ENCODE measurements at places on chromosomes 3 and 15. TPM values are rescaled to one million over a fixed set of nuclear protein-coding genes. Genes with fewer than 3 reads are reported as not detected.

The ZNF106 gene
- total RNA-seq: 50.0 TPM

GRCh38 chr3:190003681-190004123 is 117.0 kb downstream of the P3H2 start:
- DNase-seq: no peak

DNA sequence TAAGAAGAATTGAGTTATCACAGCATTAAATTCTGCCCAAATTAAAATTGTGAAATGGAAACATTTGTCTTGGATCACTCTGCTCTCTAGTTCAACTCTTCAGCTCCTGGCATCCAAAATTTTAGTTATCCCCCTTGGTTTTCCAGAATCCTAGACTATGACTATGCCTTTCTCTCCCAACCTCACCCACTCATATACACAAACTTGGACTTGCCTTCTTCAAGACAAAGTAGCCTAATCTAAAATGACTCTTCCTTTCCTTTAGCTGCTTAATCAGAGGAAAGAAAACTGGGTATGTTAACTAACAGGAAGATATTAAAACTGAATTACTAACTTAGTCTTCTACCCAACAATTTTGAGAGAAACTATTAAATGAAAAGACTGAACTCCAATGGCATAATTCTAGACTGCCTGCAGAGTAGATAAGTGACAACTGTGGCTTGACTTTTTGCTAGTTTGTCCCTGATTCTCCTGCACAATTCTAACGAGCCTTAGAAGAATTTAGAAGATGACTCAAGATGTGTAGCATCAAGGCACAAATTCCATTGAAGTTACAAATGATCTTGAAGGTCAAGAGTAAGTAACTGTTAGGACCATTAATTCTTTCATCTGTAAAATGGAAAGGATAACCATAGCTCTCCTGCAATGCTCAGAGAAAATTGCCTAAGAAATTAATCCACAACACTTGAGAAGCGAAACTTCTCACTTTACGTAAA is 5.2 kb upstream of the GOLIM4 start:
- no peak for DNase-seq

The TEX55 gene
- total RNA-seq: not detected

DNA sequence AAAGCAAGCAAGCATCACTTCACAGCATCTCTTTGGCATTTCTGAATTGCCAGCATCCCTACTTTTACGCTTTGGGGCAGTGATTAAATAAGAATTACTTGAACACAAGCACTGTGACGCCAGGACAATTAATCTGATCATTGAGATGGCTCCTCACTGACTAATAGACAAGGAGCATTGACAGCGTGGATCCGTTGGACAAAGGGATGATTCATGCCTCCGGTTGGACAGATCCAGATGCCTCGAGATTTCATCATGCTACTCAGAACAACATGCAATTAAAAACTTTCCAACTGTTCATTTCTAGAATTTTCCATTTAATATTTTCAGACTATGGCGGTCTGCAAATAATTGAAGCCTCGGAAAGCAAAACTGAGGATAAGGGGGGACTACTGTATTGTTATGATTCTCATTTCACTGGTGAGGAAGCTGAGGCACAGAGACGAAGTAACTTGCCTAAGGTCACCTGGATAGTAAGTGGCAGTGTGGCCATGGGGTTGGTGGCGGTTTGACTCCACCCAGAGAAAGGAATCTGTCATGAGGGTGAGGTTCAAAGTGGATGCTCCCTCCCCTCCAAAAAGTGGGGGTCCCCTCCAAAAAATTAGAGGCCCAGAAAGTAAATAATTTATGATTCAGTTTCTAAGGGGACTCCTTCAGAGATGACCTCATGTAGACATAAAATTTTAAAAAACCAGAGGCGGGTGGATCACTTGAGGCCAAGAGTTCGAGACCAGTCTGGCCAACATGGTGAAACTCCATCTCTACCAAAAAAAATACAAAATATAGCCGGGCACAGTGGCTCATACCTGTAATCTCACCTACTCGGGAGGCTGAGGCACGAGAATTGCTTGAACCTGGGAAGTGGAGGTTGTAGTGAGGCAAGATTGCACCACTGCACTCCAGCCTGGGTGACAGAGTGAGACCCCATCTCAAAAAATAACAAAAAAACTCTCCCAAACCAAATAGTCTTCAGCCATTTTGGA is 12.3 kb upstream of the PGPEP1L start:
- no peak for DNase-seq
